ENCODE measurements at places on chromosomes 12 and 14. TPM values are rescaled to one million over a fixed set of nuclear protein-coding genes. Genes with fewer than 3 reads are reported as not detected.

DNA sequence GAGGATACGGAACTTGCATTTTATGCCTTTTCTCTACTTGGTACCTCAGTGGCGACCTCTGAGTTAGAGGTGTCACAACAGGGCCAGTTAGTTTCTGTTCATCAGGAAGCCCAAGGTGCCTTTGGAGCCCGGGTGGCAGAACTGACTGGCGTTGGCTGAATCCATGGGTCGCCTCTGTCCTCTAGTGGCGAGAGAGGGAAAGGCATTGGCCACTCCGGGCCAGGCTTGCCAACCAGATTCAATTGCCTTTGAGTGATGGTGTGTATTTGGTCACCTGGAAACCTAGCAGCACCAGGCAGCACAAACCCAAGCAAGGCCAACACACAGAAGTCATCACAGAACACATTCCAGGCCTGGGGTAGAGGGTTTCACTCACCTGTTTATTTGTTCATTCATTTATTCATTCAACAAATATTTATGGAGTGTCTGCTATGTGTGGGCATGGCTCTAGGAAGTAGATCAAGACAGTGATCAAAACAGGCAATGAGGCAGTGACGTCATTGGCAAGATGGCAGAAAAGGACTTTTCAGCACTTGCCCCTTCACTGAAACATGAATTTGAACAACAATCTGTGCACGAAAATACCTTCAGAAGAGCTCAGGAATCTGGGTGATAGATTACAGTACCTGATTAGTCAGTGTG, 40.5 kb upstream of the KCNA5 start:
- H3K36me3 ChIP-seq: no peaks in the 10 kb centered on the region
- DNase-seq: peak; percentile 81
- H3K27ac ChIP-seq: no peak overlapping the region
- peaks cover 4% of the 10 kb centered on the region for H3K4me1 ChIP-seq
- H3K4me3 ChIP-seq: no peak overlapping the region

Gene ZFHX2
- polyA plus RNA-seq: 0.14 TPM

DNA sequence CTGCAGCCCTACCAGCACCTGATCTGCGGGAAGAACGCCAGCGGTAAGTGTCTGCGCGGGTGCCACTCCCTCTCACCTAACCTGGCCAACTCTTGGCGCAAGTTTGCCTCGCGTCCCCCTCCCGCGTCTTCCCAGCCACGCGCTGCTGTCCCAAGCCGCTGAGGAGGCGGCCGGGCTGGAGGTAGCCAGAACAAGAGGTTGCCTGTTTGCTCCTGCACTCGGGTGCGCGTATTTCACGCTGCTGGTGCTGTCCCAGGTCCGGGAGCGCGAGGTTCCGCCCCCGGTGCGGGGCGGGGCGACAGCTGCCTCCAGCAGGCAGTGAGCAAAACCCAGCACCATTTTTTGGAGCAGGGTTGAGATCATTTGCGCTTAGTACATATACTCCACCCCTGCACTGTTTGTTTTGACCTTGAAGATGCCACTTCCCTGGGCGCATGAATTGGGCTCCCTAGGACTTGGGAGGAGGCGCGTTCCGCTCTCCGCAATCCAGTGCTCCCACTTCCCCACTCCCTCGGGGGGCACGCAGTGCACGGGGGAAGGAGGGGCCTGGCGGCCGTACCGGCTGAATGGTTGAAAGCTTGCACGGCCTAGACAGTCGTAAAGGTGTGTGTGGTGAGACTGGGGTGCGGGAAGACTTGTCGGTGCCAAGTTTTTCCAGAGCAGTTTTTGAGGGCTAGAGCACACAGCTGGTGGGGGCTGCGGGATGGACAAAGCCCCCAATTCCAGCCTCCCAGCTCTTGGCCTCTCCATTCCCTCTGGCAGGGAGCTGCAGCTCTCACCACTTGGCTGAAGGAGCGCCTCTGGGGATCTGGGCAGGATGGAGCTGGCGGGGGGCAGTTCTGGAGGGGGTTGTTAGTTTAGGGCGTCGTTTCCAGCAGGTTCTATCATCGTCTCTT, 226.9 kb upstream of the CRY1 start:
- DNase-seq: peak; percentile 73
- H3K4me1 ChIP-seq: peaks cover 12% of the 10 kb centered on the region
- no peaks in the 10 kb centered on the region for H3K36me3 ChIP-seq
- H3K27me3 ChIP-seq: peaks cover 25% of the 10 kb centered on the region

- H3K4me3 ChIP-seq: peak overlapping the region; percentile 82
- no peaks in the 10 kb centered on the region for H3K27me3 ChIP-seq
- peaks cover 24% of the 10 kb centered on the region for H3K4me1 ChIP-seq
Measured at GRCh38 chr14:57389646-57390036, 745 bp upstream of the NAA30 start.

DNA sequence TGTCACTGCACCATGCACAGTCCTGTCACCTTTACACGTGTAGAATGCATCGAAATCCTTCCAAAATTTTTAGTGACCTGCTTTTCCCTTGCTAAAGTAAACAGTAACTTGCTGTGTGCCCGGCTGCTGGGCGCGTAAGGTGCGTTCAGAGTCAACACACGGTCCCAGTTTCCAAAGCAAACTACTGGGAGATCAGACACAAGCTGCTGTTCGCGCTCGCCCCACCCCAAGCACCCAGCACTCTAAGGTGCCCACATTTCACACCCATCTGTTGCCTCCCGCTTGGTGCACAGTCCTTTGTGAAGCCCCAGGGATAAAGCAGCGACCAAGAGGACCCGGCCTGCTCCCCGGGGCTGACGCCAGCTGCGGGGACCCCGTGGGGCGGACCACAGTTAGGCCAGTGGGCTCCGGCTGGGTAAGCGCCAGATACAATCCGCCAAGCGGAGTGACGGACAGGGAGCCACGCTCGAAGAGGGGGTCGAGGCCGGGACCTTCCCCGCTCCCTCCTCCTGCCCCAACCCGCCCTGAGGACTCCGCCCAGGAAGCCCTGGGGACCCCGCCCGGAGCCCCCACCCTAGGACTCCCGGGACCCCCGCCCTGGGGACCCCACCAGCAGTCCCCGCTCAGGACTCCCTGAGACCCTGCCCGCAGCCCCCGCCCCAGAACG, 633 bp downstream of the STX2 start:
- peaks cover 7% of the 10 kb centered on the region for H3K4me1 ChIP-seq
- H3K27ac ChIP-seq: 0 out of 2 replicates have a peak overlapping the region, but pooled peaks have one; percentile 3
- H3K4me3 ChIP-seq: peak overlapping the region; percentile 90
- no peaks in the 10 kb centered on the region for H3K36me3 ChIP-seq
- no peaks in the 10 kb centered on the region for H3K27me3 ChIP-seq
